ENCODE measurements at places on chromosomes 5 and 9.

DNA sequence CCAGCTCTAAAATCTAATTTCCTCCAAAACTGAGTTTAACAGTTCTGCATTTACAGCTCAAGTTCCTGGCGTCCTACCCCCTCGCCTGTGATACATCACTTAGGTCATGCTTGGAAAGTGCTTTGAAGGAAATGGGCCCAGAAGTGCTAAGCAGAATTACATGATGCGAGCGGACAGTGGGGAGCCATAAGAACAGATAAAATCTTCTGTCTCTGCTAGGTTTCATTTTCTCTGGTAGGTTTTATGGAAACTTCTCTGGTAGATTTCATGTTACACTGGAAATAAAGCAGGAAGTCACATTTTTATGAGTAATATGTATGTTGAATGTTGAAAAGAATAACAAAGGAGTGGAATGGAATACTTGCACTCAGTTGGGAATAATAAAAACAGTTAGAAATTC lies 138.3 kb downstream of the ZDHHC21 start:
- no peak for DNase-seq

GRCh38 chr9:37174247-37174646 lies 53.9 kb downstream of the ZCCHC7 start:
- no peak for DNase-seq

GRCh38 chr5:1268666-1269065 lies 26.2 kb downstream of the TERT start:
- peak; percentile 8 for DNase-seq

DNA sequence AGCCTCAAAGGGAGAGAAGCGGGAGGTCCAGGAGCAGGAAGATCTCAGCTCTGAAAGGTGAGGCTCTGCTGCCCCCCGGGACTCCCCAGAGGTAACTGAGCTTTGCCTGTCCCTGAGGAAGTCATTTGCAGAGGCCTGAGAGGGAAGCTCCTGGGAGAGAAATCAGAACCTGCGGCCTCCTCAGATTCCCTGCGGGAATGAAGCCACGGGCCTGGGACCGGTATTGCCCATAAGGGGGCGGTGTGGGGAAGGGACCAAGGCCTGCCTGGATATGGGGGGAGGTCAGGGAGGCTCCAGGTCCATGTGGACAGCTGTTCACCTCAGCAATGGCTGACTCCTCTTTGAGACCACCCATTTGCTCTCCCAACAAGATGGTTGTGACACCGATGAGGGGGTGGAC lies 1.3 kb downstream of the SPATA31E1 start:
- no peak for DNase-seq

GRCh38 chr5:611731-612486 lies at the start of gene CEP72:
CEP72 (plus strand) TSS chr5:612340; CDS start chr5:612362, 22 bp downstream.
- peak; percentile 87 for DNase-seq

DNA sequence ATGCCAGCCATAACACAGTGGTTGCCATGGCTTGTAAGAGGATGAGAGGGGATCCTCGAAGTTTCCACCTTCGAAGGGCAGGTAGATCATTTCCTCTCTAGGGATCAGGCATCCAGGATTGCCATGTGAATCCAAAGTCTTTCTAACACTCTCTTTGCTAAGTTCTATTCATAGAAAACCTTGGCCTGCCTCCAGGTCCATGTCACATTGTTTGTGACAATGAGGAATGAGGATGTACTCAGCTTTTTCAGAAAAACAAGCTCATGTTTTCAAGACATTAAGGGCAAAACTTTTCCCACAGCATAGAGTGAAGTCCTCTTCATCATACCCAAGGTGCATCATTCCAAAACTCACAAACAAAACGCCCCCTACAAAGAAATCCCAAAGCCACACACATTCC lies 19.6 kb downstream of the ESM1 start:
- no peak for DNase-seq

- no peak for DNase-seq
Measured at GRCh38 chr5:160643616-160644240, 208.3 kb downstream of the ATP10B start.

- no peak for DNase-seq
Measured at GRCh38 chr5:179307013-179307800, 38.1 kb downstream of the ADAMTS2 start.

GRCh38 chr5:158676642-158677469 lies 422.9 kb downstream of the EBF1 start:
- DNase-seq: no peak

- no peak for DNase-seq
Measured at GRCh38 chr5:178332210-178332641, 99.6 kb upstream of the PHYKPL start.

DNA sequence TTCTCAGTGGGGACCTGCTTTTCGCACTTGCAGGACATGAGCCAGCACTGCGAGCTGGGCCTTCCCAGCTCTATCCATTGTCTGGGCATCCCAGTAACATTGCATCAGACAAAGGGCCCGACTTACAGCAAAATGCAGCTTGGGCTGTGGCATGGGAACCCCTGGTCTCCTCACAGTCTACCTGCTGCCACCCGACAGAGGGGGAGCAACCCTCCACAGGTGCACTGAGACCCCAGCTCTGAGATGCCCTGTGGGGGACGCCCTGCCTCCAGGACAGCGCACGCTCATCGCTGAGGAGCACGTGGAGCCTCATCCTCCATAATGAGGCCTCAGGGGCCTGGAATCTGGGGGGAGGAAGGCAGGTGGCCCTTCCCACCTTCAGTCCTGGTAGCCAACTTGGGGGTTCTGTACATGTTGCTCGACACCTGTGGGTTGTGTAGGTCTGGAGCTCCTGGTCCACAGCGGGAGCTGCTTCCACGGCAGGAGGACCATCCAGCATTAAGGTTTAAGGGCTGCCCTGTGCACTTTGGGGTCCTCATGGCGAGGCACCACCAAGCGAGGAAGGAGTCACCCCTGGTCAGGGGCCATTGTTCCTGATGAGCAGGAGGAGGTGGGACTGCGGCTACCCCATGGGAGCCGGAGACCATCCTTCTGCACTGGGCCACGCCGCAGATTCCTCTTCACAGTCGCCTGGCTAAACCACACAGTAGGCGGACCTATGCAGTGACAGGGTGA lies 376.5 kb upstream of the IRX1 start:
- no peak for DNase-seq

DNA sequence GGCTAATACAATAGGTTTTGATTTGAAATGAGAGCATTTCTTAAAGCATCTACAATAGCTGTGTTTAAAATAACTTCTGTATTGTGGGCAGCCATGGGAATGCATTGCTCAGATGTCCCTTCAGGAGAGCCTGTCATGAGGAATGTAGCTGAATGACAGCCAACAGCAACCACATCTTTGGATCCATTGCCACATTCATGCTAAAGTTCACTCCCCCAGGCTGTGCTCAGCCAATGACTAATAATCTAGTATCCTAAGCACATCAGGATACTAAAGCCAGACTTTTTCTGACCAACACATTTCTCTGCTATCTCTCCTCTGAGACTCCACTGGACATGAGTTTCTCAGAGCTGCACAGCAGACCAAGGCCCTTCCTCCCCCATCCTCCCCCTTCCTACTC lies 45.5 kb downstream of the HTR1A start:
- DNase-seq: no peak

- no peak for DNase-seq
Measured at GRCh38 chr9:26833792-26834191, 58.8 kb downstream of the CAAP1 start.

DNA sequence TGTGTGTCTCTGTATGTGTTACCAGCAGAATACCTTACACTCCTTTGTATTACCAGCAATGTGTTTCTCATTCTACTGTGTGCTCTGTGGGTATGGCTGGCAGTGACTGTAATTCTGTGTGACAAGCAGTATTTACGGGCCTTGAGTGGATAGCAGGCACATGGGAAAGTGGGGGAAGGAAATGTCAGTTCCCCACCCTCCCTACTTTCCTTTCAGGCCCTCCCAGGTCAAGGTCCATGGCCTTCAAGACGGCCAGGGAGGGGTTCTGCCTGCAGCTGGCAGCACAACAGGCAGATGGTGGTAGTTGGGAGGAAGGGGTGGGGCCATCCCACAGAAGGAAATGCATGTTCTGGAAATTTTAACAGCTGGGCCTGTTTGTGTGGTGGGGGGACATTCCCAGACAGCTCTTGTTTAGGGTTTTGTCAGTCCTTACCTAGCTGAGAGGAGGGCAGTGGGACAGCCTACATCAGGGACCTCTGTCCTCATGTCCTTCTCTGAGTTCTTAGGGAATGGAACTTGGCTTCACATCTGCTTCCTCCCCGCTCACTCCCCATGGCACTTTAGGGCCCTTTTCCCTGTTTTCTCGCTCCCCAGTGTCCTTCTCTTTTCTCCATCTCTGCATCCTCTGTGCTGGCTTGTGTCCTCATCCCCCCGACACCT lies 14.6 kb upstream of the TNIP1 start:
- no peak for DNase-seq

DNA sequence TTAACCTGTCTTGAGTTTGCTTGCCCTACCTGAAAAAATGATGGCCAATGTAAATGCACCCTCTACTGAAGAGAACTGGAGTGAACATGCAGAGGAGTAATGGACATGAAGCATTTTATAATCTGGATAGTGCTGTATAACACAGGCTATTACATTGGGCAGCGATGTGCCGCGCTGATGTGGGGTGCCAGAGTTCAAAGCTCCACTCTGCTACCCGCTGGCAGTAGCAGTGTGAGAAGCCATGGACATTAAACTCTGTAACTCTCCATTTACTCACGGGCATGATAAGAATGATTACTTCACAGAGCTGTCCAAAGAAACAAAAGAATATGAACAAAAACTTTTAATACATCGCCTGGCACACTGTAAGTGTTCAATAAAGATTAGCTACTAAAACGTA lies 7.5 kb upstream of the CDH6 start:
- no peak for DNase-seq

- no peak for DNase-seq
Measured at GRCh38 chr5:122306461-122306860, 5.6 kb upstream of the SNCAIP start.

DNA sequence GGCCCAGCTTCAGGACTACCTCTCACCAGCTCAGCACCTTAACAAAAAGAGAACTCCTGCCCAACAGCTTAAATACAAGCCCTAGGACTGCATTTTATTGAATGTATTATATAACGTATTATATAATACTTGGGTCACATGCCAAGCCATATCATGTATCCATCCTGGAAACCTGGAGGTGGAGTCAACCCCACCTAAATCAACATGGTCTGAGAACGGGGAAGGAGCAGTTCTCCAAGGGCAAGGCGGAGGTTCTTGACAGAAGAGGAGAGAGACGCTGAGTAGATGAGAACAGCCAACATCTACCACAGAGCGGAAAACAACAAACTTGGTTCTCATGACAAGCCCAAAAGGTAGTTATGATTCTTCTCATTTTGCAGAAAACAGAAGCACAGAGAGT lies 163.4 kb downstream of the FGF18 start:
- no peak for DNase-seq

DNA sequence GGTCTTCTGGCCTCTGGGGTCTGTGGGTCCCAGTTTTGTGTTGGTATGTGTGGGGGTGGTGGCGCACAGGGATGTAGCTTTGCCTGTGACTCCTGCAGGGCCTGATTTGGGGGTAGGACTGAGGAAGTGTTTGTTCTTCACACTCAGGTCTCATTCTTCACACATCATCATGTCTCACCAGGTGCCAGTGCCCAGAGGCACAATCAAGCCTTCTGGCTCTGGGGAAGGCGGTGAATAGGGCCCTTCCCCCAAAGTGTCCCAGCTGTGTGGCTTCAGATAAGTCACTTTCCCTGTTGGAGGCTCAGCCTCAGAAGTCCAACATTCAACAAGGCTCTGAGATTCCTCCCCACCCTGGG lies 5.1 kb downstream of the DBN1 start:
- DNase-seq: no peak

DNA sequence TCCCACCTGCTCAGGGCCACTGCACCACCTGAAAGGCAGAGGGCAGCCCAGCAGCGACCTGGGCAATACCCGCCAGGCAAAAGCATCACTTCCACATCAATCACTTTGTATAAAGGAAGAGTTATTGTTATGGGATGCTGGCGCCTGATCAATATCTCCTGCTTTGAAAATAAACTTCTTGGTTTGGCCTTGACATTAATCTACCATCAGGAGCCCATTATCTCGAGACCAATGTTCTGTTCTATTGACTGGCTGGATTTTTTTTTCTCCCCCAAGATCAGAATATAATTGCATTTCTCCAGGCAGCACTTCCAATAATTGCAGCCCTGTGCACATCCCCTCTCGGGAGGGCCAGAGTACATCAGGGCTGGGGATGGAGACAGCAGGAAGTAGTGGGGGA lies 44.4 kb upstream of the SAP30L start:
- no peak for DNase-seq

- no peak for DNase-seq
Measured at GRCh38 chr5:77066823-77067442, 20.2 kb downstream of the ZBED3 start.

DNA sequence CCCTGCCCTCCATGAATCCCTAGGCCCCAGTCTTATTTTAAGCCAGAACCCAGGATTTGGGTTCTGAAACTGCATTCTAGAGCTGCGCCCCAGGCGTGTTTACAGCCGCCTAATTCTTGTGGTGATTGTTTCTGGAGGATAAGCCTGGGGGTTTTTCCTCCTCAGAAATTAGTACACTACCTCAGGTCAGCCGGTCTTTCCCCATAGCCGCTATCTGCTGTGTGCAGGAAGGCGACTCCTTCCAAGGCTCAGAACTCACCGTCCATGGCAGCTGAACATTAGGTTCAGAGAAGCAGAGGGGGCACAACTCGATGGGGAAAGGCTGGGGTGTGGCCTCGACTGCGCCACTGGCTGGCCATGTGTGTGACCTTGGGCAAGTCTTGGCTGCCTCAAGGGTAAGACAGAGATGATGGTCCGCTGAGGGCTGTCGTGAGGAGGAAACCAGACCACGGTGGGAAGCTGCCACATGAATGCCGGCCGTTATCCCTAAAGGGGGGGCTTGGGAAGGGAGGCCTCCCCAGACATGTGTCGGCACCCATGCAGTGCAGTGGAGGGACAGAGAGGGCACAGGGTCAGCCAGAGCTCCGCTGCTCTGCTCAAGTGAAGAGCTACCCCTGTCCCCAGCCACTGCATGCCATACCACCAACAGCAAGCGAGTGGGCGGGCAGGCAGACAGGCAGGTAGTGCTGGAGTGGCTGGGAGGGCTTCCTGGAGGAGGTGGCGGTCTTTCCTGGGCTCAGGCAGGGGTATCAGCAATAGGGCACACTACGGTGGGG lies 28.9 kb downstream of the SHB start:
- no peak for DNase-seq

GRCh38 chr9:83317244-83317643 lies 221.0 kb downstream of the FRMD3 start:
- no peak for DNase-seq

GRCh38 chr5:76062502-76063041 lies 20.6 kb upstream of the SV2C start:
- DNase-seq: no peak

- no peak for DNase-seq
Measured at GRCh38 chr5:101018299-101018698, 115.2 kb upstream of the ST8SIA4 start.

DNA sequence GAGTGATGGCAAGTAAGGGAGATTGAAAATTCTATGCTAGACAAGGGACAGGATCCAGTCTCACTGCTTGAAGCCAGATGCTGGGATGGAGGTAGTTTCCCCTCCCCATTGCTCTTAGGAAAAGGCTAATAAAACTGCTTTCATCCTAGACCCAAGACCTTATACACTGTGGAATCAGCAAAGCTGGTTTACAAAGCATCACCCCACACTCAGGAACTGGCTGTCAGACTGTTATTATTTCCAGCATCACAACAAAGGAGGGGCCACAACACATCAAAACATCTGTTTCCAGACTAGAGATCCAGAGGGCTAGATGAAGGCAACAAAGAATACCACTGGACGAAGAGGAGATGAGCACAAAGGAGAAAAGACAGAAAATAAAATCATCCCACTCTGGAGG lies 364.6 kb upstream of the PTGER4 start:
- no peak for DNase-seq

GRCh38 chr9:136492978-136493522 lies 10.2 kb upstream of the SEC16A start:
- DNase-seq: no peak
